ENCODE measurements at places on chromosomes 1 and 21.

- no peak for DNase-seq
These were observed 22.2 kb upstream of the PHGDH start for GRCh38 chr1:119689511-119689910.

DNA sequence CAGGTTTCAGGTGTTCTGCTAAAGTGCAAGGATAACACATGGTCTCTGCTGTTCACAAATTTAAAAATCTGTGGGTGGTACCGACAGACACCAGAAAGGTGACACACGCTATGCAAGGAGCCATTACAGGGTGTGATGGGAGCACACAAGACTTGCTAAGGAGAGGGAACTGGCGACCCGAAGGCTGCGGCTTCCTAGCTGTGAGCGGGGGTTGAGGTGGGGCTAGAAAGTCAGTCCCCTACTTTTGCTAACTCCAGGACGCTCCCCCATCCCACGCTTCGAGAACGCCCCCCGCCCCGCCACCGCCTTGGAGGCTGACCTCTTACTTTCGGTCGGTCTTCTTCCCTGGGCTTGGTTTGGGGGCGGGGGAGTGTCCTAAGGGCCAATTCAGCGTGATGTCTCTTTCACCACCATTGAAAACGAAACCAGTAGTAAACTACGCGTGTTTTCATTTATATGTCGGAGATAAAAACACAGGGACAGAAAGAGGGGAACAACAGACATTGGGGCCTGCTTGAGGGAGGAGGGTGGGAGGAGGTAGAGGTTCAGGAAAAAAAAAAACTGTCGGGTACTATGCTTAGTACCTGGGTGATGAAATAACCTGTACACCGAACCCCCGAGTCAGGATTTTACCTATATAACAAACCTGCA lies 1.1 kb downstream of the CKS1B start:
- DNase-seq, result peak; percentile 54

DNA sequence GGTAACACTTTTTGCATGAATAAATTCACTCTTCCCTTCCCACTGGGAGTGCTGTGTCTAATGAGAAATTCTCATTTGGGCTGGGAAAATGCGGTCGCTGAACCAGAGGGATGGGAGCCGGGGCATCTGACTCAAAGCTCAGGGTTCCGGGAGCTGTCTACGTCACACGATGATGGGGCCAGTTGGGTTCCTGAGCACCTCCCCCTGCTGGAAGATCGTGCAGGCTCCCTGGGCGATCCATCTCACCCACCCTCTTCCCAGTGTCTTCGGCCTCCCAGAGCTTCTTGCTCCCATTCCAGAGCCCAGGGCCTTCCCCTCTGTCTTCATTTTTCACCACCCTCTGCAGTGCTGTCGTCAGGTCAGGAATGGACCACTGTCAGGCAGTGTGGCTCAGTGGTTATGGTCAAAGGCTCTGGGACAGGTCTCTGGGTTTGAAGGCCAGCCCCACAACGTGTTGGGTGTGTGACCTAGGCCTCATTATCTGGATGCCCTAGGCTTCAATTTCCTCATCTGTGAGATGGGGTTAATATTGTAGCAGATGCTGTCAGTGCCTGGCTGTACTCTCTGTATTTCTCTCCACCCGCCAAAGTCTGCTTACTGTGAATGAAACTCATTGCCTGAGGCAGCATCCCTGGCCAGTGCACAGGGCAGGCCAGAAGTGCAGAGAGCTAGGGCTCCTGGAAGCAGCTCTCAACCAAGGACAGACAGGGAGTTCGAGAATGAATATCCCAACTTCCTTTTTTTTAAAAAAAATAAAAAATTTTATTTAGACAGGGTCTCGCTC lies 31.8 kb downstream of the IGSF21 start:
- DNase-seq, result no peak

- DNase-seq, result no peak
These were observed 120.0 kb downstream of the PEX14 start for GRCh38 chr1:10594595-10595223.

GRCh38 chr1:2405588-2406295 lies 6.6 kb downstream of the PEX10 start:
- DNase-seq, result no peak

GRCh38 chr1:35595684-35596083 lies 22.6 kb downstream of the TFAP2E start:
- DNase-seq, result no peak

- DNase-seq, result no peak
These were observed 97.6 kb downstream of the PDE4B start for GRCh38 chr1:65890201-65890843.

Measured in NCI-H1092 treated with DMSO at 0.1 percent for 48 hours (cell line).